ENCODE measurements at places on chromosomes 11 and 22.

DNA sequence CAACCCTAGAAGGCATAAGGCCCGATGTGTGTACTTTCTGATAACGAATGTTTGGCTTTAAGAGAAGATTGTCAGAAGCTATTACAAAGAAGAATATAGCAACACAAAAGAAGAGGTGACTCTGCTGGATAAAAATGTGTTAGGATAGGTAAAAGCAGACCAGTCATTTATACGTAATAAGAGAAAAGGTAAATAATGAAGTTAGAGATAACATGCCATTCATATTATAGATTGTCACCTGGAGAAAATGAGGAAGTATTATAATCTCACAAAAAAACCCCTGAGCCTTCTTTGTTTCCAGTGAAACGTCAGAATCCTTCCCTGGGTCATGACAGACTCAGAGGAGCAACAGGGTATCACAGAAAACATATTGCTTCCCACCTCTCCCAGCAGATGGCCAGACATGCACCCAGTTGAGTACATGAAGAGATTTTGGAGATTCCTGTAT is 36.1 kb downstream of the PPFIA1 start:
- DNase-seq, result no peak

- DNase-seq, result no peak
These were observed 3.2 kb downstream of the CHKA start for GRCh38 chr11:68117853-68118470.

- no peak for DNase-seq
These were observed 53.5 kb downstream of the IGLL5 start for GRCh38 chr22:22940961-22941605.

GRCh38 chr11:86214710-86215109 is 29.8 kb upstream of the EED start:
- no peak for DNase-seq

GRCh38 chr11:86625981-86626380 is 46.4 kb downstream of the ME3 start:
- no peak for DNase-seq

DNA sequence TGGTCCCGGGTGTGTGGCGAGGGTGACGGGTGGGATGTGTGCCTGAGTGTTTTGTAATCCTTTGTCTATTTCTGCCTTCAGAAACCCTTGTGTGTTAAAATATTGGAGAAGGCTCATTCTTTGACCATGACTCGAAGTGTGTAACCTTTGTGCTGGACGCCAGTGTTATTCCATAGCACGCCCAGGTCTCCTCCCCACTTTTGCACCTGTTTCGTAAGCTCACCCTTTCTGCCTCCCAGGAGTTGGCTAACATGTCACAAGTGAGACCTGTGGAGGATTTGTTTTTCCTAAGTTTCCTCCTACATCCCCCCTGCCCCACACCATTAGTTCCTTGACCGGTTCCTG is 382 bp downstream of the C11orf54 start:
- no peak for DNase-seq

Data from HS-5 (cell line).